Activated CD8-positive, alpha-beta memory T cell treated with anti-CD3 and anti-CD28 coated beads for 24 hours (primary cell): ENCODE measurements at places on chromosomes 5 and 9.

DNA sequence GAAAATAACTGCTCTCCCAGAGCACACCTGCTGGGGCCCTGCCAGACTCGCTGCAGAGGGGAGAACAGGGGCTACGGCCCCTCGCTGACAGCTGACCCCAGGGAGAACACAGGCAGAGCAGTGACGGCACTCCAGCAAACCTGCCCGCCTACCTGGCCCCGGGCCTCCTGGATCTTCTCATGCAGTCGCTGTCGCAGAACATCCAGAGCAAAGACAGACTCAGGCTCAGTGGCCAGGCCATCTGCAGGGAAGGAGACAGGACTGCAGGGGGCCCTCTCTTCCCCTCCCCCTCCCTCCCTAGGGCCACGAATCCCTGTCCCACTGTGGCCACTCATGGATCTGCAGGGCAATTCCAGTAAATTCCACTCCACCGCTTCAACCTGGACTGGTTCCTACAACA, 2.4 kb downstream of the SURF6 start:
- DNase-seq, result no peak

DNA sequence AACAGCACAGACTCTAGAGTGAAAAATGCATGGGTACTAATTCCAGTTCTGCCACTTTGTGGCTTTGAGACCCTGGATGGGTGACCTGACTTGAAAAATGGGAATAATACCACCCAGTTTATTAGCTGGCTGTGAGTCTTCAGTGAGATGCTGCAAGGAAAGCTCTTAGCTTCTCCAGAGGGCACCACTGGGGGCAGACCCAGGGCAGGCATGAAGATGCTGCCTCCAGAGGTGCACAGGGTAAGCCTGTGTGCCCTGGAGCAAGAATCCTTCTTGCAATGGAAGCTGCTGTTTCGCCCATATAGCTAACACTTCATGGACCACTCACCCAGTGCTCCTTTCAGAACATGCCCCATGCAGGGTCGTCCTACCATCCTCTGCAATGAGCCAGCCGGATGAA, 75.7 kb downstream of the C5orf15 start:
- no peak for DNase-seq

DNA sequence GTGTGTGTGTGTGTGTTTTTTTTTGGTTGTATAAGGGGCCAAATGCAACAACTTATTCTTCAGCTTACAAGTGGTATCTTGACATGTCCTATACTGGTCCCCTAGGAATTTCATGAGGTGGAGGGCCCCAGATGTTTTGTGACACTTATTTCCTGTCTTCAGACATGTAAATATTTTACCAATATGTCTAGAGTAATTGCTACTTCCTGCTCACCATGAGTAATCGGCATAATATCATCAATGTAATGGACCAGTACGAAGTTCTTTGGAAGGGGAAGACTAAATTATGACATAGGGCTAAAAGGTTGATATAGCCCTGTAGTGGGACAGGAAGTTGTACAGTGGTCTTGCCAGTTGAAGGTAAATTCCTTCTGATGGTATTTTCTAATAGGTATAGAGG, 3.7 kb upstream of the OTULIN start:
- no peak for DNase-seq

GRCh38 chr5:150598821-150599273, 41.6 kb upstream of the SYNPO start:
- DNase-seq, result no peak

GRCh38 chr5:172773481-172774469, 2.8 kb upstream of the DUSP1 start:
- DNase-seq, result no peak

- no peak for DNase-seq
These were observed 96.9 kb downstream of the DENND1A start for GRCh38 chr9:123832858-123833650.

GRCh38 chr5:115785381-115786065, 30.9 kb downstream of the CDO1 start:
- DNase-seq, result no peak

DNA sequence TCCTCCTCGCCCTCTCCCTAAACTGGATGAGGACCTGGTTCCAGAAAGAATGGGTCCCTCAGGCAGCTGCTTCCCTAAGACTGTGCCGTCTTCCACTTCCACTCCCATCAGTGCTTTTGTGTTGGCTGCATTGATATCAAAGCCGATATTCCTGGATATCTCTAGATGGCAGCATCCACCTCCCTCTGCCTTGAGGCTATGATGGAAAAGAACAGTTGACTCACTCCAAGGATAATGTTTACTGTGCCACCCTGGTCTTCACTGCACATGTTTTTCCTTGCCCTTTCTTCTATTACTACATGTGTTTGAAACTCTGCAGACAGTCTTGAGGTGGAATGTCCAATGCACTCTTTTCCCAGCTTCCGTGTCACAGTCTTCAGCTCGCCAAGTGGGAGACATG, 211.6 kb downstream of the MAST4 start:
- no peak for DNase-seq

GRCh38 chr9:75866273-75866871, 24.1 kb upstream of the PCSK5 start:
- DNase-seq, result no peak

DNA sequence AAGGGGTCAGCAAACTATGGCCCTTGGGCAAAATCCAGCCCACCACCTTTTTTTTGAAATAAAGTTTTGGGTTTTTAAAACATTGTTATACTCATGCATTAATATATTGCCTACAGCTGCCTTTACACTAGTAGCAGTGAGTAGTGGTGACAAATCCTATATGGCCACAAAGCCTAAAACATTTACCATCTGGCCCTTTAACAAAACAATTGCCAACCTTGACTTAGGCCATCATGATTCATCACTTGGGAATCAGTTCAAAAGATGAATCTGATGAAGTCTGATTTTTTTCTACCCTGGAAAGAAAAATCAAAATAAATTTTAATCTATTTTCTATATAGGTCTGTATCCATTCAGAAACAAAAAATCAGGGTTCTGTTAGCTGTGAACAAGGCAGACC, 484.9 kb downstream of the BNC2 start:
- no peak for DNase-seq

- DNase-seq, result no peak
These were observed 7.9 kb upstream of the QSOX2 start for GRCh38 chr9:136253246-136254130.
